ENCODE measurements at places on chromosomes 11 and 22.

DNA sequence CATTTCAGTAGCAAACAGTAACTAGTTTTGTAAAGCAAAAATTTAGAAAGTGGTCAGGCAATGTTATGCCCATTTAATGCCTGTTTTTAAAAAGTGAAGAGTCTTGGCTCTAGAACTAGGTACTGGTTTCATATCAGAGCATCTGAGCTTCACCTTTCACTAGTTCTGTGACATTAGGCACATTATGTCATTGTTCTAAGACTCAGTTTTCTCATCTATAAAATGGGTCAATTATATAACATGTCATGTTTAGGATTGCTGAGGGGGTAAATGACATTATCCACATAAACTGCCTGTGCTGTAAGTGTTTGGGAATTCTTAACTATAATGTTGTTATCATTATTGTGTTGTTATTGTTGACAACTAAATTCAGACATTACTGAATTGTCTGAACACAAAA, 235.6 kb upstream of the ZC3H12C start:
- DNase-seq = no peak

DNA sequence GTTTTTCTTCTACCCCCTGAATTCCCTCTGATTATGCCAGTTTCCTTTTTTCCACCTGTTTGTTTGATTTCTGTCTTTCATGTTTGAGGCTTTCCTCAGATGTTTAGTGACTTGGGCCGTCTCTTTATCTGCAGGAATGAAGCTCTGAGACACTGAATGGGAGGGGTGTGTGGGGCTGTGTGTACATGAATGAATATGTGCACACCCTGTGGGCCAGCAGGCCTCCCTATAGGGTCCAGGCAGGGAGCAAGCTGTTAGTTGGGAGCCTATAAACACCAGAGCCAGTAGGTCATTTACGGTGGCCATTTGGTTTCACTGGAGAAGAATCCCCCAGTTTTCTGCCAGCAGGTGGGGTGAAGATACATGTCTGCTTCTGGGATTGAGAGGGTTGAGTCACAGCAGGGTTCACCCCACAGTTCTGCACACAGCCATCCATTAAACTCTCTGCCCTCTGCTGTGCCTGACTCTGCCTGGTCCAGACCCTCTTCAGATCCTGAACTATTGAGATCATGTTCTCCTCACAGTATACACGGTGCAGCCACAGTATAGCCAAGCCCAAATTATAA, 34.8 kb downstream of the BARX2 start:
- no peak for DNase-seq

GRCh38 chr11:13984616-13985450, 22.3 kb downstream of the SPON1 start:
- DNase-seq = no peak

DNA sequence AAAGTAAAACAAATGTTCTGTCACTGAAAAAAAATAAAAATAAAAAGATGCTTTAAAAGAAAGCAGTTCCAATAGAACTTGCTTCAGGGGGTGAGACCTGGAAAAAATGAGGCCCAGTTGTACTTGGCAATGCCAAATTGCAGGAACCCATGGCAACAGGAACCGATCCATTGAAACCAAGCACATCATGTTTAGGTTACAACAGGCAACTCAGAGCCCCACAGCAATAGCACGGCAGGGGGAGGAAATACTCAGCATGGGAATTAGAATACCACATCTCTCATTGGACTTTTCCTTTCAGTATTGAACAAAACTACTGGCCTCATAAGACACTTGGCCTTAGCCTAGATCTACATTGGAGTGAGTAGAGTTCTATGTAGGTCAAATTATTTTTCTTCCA, 84.3 kb downstream of the MSANTD4 start:
- no peak for DNase-seq

DNA sequence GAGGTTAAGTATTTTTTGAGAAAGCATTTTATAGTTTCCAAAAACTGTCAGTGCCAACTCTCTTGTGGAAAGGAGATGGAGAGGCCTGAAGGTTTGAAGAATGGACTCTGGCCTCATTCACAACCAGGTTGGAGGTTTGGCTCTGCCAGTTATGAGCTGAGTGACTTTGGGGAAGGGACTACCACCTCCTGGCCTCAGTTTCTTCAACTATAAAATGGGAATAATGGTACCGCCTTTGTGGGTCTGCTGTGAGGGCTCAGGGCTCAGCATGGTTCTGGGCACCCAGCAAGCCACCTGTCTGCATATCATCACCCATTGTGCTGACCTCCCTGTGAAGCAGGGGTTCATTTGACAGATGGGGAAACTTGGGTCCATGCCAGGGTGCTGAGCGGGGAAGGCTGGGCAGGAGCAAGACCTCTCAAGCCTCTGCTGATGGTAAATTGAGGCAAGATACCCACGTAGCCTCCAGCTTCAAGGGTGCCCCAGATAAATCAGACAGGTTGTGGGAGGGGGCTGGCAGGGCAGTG, 3.5 kb upstream of the LIF start:
- no peak for DNase-seq

GRCh38 chr11:9972989-9973388, 309.1 kb downstream of the SWAP70 start:
- DNase-seq = no peak

- no peak for DNase-seq
Measured at GRCh38 chr22:24046024-24046423, 34.9 kb downstream of the CABIN1 start.

All from activated T-helper 2 cell treated with anti-CD3 and anti-CD28 coated beads, Interferon-gamma antibody, Interleukin-2, Interleukin-4, amounts not matched to agents 10 μg/mL and 5 μg/mL and 100 μg/mL, durations not matched to agents 14 hours and 24 hours and 36 hours (primary cell).